ENCODE measurements at places on chromosomes 11 and 22.

DNA sequence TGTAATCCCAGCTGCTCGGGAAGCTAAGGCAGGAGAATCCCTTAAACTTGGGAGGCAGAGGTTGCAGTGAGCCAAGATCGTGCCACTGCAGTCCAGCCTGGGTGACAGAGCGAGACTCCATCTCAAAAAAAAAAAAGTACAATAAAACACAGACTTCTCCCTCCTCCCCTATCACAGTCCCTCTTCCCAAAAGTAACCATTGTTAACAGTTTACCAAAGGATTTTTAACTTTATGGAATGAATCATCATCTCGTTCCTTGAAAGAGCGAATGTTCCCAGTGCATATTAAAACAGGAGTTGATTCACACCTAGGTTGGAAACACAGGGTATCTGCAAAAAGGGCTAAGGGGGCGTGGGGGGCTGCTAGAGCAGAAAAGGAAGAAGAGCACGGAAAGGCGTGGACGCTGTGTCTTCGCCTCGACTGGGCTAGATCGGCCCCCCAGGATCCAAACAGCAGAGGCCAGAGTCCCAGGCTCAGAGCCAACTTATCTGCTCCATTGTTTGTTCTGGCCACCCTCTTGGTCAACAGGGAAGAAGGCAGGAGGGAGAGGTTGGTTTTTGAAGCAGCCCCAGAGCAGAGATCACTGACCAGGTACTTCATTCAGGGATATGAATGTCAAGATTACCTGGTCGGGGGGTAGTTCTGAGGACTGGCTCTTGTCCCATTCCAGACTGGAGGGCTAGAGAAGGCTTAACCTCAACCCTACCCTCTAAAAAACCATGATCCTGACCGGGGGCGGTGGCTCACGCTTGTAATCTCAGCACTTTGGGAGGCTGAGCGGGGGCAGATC, 2.1 kb upstream of the AHNAK start:
- no peak overlapping the region for H3K27ac ChIP-seq
- no peaks in the 10 kb centered on the region for H3K27me3 ChIP-seq
- DNase-seq = no peak
- peaks cover 35% of the 10 kb centered on the region for H3K4me1 ChIP-seq
- no peaks in the 10 kb centered on the region for H3K36me3 ChIP-seq
- H3K4me3 ChIP-seq = no peak overlapping the region

GRCh38 chr11:35945137-35945518, 1.3 kb downstream of the LDLRAD3 start:
- H3K36me3 ChIP-seq = no peaks in the 10 kb centered on the region
- H3K4me3 ChIP-seq = no peak overlapping the region
- H3K27ac ChIP-seq = no peak overlapping the region
- H3K4me1 ChIP-seq = no peaks in the 10 kb centered on the region
- no peak for DNase-seq

DNA sequence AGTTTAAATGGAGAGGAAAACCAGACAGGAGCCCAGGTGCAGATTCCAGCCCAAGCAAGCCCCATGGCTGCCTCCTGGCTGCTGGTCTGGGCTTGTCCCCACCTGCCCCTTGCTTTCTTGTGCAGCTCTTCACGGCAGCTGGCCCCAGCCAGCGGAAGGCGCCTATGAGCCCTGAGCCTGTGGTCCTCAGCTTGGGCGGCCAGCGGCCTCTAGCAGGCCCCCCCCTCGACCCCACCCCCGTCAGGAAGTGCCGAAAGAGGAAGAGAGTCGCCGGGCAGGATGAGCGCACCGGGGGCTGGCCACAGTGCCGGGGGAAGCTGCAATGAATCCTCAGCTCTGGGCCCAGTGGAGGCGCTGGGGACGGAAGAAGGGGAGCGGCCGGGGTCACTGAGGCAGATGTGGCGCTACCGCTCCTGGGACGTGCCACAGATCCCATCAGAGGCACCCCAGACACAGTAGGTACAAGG, 2.1 kb upstream of the DGKZ start:
- H3K27ac ChIP-seq = no peak overlapping the region
- no peaks in the 10 kb centered on the region for H3K4me1 ChIP-seq
- H3K4me3 ChIP-seq = peak overlapping the region; percentile 60
- no peaks in the 10 kb centered on the region for H3K27me3 ChIP-seq
- H3K36me3 ChIP-seq = no peaks in the 10 kb centered on the region

DNA sequence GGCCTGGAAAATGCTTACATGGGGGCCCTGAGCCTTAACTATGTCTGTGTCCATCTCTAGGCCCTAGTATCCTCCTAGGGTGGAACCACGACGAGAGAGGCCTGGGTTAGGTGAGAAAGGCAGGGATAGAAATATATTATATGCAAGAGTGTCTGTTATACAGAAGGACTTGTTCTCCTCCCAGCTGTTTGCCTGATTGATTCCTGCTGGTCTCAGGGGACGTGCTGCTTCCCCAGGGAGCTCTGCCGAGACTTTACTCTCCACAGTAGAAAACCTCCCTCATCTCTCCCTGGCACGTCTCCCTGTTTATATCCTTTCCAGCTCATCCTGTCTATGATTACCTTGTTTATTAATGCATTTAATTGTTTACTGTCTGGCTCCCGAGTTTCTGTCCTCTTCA, 132.6 kb downstream of the MIAT start:
- H3K36me3 ChIP-seq = no peaks in the 10 kb centered on the region
- no peak overlapping the region for H3K27ac ChIP-seq
- DNase-seq = no peak
- H3K4me1 ChIP-seq = no peaks in the 10 kb centered on the region

- H3K27ac ChIP-seq = no peak overlapping the region
- no peak overlapping the region for H3K4me3 ChIP-seq
- no peak for DNase-seq
- H3K27me3 ChIP-seq = no peaks in the 10 kb centered on the region
- H3K36me3 ChIP-seq = no peaks in the 10 kb centered on the region
Measured at GRCh38 chr11:10622108-10622507, 53.6 kb upstream of the LYVE1 start.

DNA sequence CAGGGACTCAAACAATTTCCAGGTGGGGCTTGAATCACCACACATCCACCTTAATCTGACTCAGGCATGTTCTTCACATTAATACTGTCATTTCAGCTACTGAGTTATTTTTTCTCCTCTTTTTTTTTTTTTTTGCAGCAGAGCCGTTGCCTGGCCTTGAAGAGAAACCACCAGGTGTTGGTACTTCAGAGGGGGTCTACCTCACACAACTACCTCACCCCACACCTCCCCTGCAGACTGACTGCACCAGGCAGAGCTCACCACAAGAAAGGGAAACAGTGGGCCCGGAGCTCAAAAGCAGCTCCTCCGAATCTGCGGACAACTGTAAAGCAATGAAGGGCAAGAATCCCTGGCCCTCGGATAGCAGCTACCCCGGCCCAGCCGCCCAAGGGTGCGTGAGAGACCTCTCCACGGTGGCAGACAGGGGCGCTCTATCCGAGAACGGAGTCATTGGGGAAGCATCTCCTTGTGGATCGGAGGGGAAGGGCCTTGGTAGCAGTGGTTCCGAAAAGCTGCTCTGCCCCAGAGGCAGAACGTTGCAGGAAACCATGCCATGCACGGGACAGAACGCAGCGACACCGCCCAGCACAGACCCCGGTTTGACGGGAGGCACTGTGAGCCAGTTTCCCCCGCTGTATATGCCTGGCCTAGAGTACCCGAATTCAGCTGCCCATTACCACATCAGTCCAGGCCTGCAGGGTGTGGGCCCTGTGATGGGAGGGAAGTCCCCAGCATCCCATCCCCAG, 15.1 kb upstream of the SLC25A18 start:
- H3K27ac ChIP-seq = no peak overlapping the region
- H3K27me3 ChIP-seq = no peaks in the 10 kb centered on the region
- no peak overlapping the region for H3K4me3 ChIP-seq
- H3K4me1 ChIP-seq = no peaks in the 10 kb centered on the region

- H3K4me3 ChIP-seq = no peak overlapping the region
- no peaks in the 10 kb centered on the region for H3K36me3 ChIP-seq
- DNase-seq = no peak
- H3K4me1 ChIP-seq = peaks cover 8% of the 10 kb centered on the region
Measured at GRCh38 chr11:124725719-124726105, 14.0 kb upstream of the NRGN start.

GRCh38 chr11:120547811-120548681, 36.5 kb downstream of the GRIK4 start:
- peaks cover 11% of the 10 kb centered on the region for H3K4me1 ChIP-seq
- no peak overlapping the region for H3K4me3 ChIP-seq
- H3K36me3 ChIP-seq = no peaks in the 10 kb centered on the region
- no peak overlapping the region for H3K27ac ChIP-seq

GRCh38 chr11:39772525-39773137, 1686.8 kb downstream of the LRRC4C start:
- no peak for DNase-seq
- H3K27ac ChIP-seq = no peak overlapping the region
- H3K4me1 ChIP-seq = no peaks in the 10 kb centered on the region
- no peaks in the 10 kb centered on the region for H3K36me3 ChIP-seq

- H3K27ac ChIP-seq = peak overlapping the region; percentile 63
- no peak overlapping the region for H3K4me3 ChIP-seq
- H3K36me3 ChIP-seq = no peaks in the 10 kb centered on the region
- H3K27me3 ChIP-seq = no peaks in the 10 kb centered on the region
Measured at GRCh38 chr11:102177974-102178631, 67.9 kb downstream of the YAP1 start.

DNA sequence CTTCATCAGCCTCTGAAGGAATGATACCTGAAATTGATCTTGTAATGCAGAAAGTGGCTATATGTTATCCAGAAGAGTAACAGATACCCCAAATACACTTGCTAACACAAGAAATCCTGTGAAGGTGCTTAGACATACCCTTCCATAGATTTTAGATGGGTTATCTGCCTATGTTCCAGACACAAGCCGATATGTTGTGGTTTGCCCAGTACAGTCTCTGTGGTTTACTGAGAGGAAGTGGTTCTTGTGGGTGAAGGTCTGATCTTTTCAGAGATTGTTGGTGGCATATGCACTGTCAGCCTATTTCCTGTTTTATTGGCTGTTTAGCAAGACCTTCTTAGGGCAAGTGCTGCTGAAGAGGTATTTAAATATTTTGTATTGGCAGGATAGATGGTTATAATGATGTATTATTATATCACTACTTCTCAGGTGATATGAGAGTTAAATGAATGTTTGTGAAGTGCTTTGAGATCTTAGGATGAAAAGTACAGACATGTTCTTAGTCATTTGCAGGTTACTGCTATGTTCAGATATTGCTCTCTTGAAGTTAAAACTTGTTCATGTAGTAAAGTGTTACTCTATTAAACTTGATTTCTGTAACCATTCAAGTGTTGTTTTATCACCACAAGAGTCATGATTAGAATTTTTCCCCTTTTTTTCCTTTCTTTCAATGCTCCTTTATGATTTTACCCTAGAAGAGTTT, 8.2 kb downstream of the ARHGEF12 start:
- H3K4me3 ChIP-seq = peak overlapping the region; percentile 22
- no peak overlapping the region for H3K27ac ChIP-seq
- no peak for DNase-seq
- no peaks in the 10 kb centered on the region for H3K36me3 ChIP-seq
- peaks cover 10% of the 10 kb centered on the region for H3K4me1 ChIP-seq

DNA sequence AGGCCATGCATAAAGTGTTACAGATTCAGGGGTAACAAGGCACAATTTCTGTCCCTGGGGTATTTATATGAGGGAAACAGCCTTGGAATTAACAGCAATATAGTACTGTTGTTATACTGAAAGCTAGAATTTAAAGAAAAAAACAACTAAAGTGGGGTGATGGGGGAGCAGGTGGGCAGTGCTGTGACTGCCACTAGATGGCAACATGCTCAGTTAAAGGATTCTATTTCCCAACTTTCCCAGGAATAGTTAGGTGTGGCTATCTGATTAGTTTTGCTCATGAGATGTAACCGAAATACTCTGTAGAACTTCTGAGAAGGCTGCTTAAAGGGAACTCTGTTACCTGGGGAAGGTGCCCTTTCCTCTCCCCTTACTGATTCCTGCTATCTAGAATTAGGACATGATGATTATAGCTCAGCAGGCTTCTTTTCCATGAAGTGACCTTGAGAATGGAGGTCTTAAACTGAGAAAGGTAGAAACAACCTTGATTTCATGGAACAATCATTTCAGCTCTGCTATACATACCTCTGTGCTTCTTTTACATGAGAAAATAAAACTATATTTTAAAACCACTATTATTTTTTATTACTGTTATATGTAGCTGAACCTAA, 102.6 kb downstream of the RELT start:
- no peaks in the 10 kb centered on the region for H3K36me3 ChIP-seq
- no peaks in the 10 kb centered on the region for H3K27me3 ChIP-seq
- no peaks in the 10 kb centered on the region for H3K4me1 ChIP-seq
- no peak overlapping the region for H3K27ac ChIP-seq
- no peak for DNase-seq

DNA sequence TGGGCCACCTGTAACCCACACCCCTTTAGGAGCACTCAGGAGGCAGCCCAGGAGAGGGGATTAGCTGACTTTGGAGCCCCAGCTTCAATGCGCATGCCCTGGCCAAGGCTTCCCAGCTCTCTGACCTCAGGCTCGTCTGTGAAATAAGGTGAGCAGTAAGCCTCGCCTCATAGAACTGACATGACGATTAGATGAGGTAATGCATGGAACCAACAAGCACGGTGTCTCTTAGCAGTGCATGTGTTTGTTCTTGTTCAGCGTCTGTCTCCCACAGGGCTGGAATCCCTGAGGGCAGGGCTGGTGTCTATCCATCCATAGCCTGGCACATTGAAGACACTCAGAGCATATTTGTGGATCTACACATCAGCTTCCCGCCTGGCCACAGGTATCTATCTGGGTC, 415.4 kb downstream of the MN1 start:
- H3K27me3 ChIP-seq = no peaks in the 10 kb centered on the region
- no peaks in the 10 kb centered on the region for H3K36me3 ChIP-seq
- DNase-seq = peak; percentile 34
- H3K4me3 ChIP-seq = no peak overlapping the region
- no peak overlapping the region for H3K27ac ChIP-seq

DNA sequence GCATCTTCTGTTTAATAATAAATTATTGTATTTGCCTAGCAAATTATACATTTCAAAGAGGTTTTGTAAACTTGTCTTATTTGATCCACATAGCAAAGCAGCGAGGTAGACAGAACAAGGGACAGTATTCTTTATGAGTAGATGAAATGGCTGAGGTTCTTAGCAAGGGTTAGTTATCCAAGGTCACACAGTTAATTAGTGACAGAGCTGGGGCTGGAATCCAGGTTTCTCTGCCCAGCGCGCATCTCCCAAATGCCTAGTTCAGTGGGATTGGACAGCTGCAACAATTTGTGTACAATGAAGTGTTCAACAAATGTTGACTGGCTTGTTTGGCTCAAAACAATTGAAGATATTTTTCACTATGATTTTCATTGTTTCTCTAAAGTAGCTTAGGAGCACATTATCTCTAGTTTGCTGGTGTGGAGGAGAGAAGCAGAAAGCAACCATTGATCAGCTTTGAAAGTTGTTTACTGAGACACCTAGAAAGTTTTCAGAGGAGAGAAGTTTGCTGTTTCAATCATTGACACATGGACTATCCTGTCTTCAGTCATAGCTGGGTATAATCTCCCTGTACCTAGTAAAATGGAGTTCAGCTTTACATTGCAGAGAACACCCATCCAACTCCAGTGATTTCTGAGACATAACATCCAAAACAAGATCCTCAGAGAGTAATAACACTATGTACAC, 270.6 kb downstream of the FAT3 start:
- H3K4me3 ChIP-seq = no peak overlapping the region
- DNase-seq = peak; percentile 30
- no peaks in the 10 kb centered on the region for H3K36me3 ChIP-seq
- H3K4me1 ChIP-seq = no peaks in the 10 kb centered on the region
- no peak overlapping the region for H3K27ac ChIP-seq

GRCh38 chr22:45444168-45444567, 30.7 kb downstream of the RIBC2 start:
- DNase-seq = no peak
- no peak overlapping the region for H3K4me3 ChIP-seq
- H3K4me1 ChIP-seq = no peaks in the 10 kb centered on the region
- H3K36me3 ChIP-seq = no peaks in the 10 kb centered on the region

GRCh38 chr11:131253142-131253655, 117.2 kb upstream of the NTM start:
- H3K27me3 ChIP-seq = no peaks in the 10 kb centered on the region
- H3K27ac ChIP-seq = no peak overlapping the region
- H3K4me1 ChIP-seq = no peaks in the 10 kb centered on the region
- H3K4me3 ChIP-seq = no peak overlapping the region

All from kidney (tissue), 22 donors.